ENCODE measurements at places on chromosomes 13 and 19.

DNA sequence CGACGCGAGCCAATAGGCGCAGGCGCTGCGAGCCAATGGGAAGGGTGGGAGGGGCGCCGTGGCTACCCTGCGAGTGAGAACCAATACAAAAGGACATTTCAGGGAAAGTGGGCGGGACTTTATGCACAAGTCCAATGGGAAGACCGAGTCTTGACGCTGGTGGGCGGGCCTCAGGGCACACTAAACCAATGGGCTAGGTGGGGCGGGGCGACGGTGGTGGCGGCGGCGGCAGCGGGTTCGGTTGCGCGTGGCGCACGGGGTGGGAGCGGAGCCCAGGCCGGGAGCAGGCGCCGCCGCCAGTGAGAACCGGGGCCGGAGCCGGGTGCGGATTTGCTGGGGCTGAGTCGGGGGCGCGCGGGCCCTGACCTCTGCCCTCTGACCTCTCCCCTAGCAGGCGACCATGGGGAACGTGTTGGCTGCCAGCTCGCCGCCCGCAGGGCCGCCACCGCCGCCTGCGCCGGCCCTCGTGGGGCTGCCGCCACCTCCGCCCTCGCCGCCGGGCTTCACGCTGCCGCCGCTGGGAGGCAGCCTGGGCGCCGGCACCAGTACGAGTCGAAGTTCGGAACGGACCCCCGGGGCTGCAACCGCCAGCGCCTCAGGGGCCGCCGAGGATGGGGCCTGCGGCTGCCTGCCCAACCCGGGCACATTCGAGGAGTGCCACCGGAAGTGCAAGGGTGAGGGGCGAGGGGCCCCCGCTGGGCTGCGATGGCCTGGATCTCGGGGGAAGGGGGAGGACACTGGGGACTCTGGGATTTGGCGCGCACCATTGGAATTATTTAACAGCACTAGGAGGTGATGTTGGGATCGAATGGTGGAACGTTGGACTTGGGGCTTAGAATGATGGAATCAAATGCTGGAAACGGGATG is at the start of gene TOMM40:
TOMM40 (plus strand) TSS at position 239 of the 867 bp plus-strand sequence; CDS start at position 401, 162 bp downstream.
- no peak for DNase-seq

DNA sequence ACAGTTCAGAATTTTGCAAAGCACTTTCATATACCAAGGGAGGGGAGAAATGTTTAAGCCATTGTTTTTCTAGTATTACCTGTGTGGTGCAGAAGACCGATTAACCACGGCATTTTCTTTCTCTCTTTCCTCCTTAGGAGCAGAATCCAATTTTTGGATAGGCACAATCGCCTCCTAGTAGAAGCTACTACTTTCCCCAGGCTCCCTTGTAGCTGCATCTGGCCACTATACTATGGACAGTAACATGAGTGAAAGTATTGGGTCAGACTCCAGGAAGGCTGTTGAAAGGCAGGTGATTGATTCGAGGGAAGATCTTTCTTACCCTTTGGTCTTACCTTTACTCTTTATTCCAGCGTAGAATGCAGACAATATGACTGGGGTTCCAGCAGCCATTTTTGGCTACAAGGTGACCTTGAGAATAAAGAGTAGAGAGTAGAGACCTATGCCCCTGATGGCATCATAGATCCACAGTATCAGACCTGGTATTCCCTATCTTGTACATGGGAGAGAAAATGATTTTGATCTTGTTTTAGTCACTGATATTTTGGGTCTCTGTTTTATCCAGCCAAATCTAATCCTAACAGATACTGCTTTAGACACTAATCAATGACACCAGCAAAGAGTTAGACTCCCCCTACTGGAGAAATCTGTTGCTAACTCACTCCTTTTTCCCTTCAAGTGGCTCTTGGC is 77.0 kb downstream of the LRRC63 start:
- no peak for DNase-seq

GRCh38 chr13:28347456-28348371 is 147.2 kb downstream of the FLT1 start:
- DNase-seq, result no peak

- DNase-seq, result no peak
Observed at GRCh38 chr19:45385392-45386221, 15.2 kb upstream of the ERCC2 start.

GRCh38 chr13:76036176-76036575 is 400.0 kb downstream of the LMO7 start:
- no peak for DNase-seq

- no peak for DNase-seq
Observed at GRCh38 chr13:97855570-97856303, 97.7 kb upstream of the IPO5 start.

DNA sequence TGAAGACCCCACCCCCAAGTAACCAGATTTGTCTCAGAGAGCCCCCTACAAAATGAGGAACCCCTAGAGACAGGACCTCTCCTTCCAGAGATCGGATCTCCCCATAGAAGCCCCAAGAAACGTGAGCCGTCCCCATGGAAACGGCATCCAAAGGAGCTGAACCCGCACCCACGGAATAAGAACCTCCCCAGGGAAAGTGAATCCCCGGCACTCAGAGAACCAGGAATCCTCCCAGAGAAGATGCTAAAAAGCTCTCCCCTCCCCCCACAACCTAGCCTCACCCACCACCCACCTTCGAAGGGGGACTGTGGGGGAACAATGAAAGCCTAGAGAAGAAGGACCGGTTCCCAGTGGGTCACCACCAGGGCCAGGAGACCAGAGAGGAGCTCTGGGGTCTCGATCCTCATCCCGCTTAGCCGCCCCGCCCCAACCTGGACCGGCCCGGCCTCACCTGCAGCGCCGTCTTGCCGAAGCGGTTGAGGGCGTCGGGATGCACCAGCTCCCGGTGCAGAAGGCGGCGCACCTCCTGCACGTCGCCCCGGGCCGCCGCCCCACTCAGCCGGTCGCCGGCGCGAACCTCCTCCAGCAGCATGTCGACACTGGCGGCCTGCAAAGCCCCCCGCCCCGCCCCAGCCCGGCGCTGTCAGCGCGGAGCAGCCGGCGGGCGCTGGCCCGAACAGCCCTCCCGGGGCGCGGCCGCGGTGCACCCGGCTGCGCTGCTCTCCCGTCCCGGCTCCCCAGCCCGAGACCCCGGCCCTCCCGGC is 535 bp downstream of the CDKN2D start:
- peak; percentile 60 for DNase-seq

DNA sequence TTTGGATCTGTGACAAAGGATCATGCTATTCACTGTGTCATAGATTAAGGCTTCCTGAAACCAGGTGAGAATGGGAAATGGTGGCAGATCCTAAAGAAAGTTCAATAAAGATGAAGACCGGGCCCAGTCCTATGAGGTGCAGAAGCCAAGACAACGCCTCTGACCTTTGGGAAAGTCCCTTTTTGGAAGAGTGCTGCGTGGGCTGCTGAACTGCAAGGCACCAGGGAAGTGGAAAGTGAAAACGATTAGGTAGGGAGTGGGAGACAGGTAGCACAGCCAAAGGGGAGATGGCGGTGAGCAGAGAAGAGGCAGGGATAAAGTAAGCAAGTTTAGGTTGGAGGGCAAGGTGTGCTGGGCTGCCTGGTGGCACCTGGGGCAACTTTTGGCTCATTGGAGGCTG is 16.3 kb downstream of the MBNL2 start:
- peak; percentile 31 for DNase-seq

DNA sequence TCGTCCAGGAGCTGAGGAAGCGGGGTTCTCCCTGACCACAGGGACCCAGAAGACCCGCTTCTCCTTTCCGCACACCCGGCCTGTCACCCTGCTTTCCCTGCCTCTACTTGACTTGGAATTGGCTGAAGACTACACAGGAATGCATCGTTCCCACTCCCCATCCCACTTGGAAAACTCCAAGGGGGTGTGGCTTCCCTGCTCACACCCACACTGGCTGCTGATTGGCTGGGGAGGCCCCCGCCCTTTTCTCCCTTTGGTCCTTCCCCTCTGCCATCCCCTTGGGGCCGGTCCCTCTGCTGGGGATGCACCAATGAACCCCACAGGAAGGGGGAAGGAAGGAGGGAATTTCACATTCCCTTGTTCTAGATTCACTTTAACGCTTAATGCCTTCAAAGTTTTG is 18.9 kb downstream of the VASP start:
- DNase-seq, result no peak

DNA sequence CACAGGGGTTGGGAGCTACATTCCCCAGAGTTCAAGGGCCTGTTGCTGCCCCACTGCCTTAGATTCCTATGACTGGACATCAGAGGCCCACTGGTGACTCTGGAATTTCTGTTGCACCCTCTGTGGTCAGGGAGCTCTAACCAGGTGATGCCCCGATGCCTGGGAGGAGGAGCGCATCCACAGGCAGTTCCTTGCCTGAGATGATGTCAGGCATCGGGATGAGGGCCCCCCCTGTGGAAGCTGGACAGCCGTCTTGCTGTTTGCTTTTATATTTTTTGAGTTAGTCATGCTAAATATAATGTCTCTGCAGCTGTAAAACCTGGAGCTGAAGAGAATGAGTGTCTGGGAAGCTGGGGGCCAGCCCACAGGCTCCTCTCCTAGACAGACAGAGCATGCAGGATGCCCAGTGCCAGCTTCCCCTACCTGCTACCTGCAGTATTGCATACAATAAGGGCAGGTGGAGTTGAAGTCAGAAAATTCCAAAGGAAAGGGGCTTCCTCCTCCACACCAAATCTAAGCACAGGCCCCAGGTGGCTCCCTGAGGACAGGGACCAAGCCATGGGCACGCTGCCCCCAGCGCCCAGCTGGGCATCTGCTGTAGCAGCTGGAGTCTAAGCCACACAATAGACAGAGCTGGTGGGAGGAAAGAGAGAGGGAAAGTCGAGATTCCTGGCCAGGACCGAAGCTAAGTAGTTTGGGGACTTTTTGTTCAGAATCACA is 16.2 kb downstream of the COL4A2 start:
- no peak for DNase-seq

GRCh38 chr19:38877781-38878574 is at the start of gene RINL:
TSS of gene RINL (minus strand) at chr19:38878275. CDS start at chr19:38876742, 1,533 bp downstream.
- DNase-seq, result peak; percentile 71

DNA sequence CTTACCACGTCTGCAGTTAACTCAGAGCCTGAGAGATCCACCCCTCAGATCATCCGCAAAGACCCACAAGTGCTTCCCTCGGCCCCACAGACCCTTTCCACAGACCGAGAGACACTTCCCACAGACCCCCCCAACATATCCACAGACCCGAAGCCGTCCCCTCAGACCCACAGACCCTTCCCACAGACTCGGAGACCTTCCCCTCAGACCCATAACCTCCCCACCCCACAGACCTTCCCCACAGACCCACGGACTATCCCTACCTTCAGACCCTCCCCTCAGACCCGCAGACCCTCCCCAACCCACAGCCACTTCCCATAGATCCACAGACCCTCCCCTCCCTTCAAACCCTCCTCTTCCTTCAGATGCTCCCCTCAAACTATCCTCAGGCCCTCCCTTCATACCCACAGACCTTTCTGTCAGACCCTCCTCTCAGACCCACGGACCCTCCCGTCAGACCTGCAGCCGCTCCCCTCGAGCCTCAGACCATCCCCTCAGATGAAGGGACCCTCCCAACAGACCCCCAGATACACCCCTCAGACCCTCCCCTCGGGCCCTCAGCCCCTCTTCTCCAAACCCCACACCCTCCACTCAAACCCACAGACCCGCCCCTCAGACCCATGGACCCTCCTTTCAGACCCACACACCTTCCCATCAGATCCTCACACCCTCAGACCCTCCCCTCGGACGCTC is 20.1 kb upstream of the TFDP1 start:
- no peak for DNase-seq

DNA sequence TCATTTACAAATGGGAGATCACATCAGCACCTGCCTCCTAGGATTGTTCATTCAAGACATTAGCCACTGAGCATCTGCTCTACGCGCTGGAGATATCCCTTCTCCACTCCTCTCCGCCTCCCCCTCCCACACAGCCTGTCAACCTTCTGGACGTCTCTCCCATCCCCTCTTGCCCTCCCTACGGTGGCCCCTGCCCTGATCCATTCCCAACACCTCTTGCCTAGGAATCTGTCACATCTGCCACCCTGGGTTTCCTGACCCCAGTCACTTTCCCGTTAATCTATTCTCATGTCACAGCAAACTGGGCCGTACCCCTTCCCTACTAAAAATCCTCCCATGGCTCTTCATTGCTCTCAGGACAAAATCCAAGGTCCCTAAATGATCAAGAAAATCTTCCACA is 10.3 kb downstream of the DYRK1B start:
- DNase-seq, result no peak

GRCh38 chr19:23855676-23856075 is 59.0 kb upstream of the ZNF726 start:
- no peak for DNase-seq

DNA sequence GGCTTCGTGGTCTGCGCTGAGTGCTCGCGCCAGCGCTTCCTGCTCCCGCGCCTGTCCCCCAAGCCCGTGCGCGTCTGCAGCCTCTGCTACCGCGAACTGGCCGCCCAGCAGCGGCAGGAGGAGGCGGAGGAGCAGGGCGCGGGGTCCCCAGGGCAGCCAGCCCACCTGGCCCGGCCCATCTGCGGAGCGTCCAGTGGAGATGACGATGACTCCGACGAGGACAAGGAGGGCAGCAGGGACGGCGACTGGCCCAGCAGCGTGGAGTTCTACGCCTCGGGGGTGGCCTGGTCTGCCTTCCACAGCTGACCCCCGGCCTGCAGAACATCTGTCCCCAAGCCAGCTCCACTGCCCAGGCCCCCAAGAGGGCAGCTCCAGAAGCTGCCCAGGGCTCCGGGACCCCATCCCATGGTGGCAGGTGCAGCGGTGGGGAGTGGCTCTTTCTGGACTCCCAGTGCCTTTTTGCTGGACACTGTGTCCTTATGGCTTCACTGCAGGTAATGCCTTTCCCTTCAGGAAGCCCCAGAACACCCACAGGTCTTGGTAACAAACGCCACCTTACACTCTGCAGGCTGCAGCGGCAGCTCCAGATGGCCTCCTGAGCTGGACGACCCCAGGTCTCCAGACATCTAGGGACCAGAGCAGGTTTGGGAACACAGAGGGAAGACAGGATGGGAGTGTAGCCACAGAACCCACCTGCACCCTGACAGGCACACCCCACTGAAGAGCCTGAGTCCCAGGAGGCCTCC is 9.3 kb downstream of the PLEKHF1 start:
- no peak for DNase-seq

DNA sequence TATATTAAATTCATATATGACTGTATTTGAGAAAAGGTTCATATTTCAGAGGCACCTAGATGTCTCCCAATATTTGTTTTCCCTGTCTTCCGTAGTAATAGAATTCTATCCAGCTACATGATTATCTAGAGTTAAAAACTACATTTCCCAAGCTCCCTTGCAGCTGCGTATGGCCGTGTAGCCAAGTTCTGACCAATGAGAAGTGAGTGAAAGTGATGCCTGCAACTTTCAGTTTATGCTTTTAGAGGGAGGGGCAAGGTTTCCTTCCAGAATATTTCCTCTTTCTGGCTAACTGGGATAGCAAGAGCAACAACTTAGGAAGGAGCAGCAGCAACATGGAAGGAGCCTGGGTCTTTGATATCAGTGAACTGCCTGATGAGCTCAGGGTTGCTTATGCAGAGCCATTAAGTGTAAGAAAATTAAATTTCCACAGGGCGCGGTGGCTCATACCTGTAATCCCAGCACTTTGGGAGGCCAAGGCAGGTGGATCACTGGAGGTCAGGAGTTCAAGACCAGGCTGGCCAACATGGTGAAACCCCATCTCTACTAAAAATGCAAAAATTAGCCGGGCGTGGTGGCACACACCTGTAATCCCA is 23.2 kb upstream of the CYP2A13 start:
- DNase-seq, result no peak
